ENCODE measurements at places on chromosomes 2 and 18.

GRCh38 chr18:14970027-14970426 is 222.1 kb downstream of the ANKRD30B start:
- no peak for DNase-seq

DNA sequence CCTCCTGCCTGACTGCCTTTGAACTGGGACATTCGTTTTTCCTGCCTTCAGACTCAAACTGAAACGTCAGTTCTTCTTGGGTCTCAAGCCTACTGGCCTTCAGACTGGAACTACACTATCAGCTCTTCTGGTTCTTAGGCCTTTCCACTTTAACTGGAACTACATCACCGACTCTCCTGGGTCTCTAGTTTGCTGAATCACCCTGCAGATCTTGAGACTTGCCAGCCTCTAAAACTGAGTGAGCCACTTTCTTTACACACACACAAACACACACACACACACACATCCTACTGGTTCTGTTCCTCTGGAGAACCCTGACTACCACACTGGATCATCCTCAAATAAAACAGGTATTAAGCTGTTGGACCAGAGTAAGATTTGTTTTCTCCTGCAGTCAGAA is 46.7 kb upstream of the ATL2 start:
- no peak for DNase-seq

- DNase-seq = no peak
These were observed 8.8 kb downstream of the RPL37A start for GRCh38 chr2:216507220-216508160.

- no peak for DNase-seq
These were observed 66.4 kb downstream of the COA5 start for GRCh38 chr2:98541906-98542305.

DNA sequence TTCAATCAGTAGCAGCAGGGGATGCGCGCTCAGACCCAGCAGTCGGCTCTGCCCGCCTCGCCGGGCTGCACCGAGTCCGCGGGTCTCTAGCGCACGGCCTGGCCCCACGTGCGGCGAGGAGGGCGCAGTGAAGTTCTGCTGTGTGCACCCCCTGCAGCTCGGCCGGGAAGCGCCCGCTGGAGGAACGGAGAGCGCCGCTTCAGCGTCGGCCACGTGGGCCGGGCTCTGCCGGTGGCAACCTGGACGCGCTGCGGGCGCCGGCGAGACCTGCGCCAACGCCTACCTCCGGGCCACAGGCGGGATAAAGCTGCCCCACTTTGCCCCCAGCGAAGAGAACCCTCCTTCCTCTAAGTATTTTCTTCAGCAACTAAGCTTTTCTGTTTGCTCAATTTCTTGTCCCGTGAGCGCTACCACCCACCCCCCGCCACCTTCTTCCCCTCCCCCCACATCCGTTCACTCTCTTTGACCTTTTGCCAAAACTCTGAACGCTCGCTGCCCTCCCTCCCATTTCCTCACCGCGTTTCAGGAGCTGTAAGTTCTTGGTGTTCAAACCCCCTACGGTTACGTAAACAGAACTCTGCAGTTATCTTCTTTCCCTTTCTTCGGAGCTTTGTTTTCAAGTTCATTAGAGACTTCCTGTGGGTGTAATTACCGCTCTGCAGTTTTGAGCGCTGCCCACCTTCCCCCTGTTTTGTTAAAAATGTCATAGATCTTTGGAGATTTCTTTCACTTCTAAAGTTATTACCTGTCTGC is 42.6 kb upstream of the EDAR start:
- peak; percentile 57 for DNase-seq

GRCh38 chr18:76445275-76445674 is 49.8 kb downstream of the ZNF516 start:
- DNase-seq = no peak

GRCh38 chr2:99181624-99182000 is 628 bp downstream of the MRPL30 start:
- DNase-seq = no peak

- DNase-seq = no peak
These were observed 503.0 kb upstream of the MYT1L start for GRCh38 chr2:2834105-2834504.

GRCh38 chr2:38668092-38668491 is 2.2 kb downstream of the GALM start:
- no peak for DNase-seq

DNA sequence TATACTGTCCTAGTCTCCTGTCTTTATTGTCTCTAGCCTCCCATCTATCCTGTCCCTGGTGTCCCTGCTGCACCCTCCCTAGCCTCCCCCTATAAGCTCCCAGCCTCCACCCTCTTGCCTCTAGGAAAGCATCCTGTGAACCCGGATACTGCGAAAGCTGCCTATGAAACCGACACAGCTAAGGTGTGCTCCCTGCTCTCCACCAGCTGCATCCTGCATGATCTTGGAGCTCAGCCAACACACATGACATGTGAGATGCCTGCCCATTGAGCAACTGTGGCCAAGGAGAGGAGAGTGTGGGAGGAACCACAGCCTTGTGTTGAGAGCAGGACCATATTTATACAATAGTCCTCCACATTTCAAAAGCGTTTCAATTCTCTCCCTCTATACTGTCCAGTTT is 187.1 kb downstream of the ZBTB7C start:
- no peak for DNase-seq

GRCh38 chr18:54790109-54790508 is 38.2 kb upstream of the RAB27B start:
- DNase-seq = no peak

GRCh38 chr2:113720167-113720566 is 36.3 kb downstream of the SLC35F5 start:
- DNase-seq = no peak

GRCh38 chr2:28638102-28638501 is 113.5 kb upstream of the PPP1CB start:
- no peak for DNase-seq

DNA sequence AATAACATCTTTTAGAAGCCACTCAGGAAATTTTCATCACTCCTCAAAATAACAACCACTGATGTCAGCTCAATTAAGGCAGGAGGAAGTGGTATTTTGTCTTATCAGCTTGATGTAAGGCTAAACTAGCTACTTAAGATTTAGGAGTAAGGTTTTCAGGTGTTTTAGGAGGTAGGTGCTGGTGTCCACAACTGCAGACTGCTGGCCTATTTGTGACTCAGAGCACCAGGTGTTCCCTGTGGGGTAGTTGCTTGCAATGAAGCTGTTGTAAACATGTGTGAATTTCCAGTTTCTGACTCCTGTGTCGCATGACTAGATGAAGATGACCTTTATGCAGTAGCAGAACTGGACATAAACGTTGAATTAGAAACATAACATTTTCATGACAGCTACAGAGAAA is 164.2 kb downstream of the THSD7B start:
- no peak for DNase-seq

DNA sequence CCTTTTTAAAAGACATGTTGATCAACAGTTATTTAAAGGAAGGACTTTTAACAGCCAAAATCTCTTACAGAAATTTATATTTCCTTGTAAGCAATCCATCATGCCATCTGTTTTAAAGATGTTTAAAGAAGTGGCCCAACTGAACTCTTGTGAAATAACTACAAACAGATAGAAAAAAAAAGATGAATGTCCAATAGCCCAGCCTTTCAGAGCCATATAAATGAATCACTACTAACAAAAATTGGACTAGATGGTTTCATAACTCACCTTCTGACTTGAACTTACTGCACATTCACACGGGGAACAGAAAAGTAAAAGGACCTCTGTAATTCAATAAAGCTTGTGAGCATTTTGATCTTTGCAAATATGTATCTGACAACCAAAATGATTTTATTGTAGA is 319.0 kb upstream of the CHAC2 start:
- no peak for DNase-seq

GRCh38 chr2:69020496-69021426 is 7.8 kb downstream of the ANTXR1 start:
- DNase-seq = no peak

DNA sequence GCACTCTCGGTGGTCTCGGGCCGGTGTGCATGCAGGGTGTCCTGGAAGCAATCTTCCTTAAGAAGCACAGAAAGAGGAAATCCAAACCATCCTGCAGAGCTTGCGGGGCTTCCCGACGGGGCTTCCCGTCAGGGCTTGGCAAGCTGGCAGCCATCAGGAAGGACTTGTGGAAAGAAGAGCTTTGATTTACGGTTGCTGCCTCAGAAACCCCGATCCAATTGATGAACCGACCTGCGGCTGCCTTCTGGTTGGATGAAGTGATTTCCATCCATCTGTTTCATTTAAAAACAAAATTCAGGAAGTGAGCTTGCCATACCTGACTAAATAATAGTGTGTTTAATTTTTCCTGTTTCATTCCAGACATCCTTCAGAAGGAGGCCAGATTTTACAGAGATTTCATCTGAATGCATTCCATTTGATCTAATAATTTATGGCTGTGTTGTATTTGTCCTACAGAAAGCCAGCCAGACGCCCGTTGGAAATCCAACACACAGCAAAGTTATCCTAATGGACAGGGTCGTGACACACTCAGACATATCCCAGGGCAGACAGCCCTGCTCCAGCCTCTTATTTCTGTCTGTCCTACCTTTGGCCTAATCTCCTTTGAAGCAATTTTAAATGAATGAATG is 141.3 kb downstream of the SEPTIN10 start:
- no peak for DNase-seq

DNA sequence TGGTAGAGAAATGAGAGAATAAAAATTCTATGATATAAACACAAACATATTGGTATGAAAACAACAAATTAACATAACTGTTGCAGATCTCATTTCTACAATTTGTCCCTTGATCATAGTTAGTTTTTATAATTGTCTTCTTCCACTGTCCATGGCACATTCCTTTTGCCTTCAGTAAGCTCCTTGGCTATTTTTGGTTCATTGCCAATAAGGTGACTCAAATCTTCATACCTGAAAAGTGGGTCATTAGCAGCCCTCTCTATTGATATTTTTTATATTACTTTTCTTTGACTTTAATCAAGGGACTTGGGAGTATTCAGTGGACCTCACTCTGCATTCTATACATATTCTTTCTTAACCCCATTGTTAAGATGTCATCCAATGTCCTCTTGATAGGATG is 552.9 kb downstream of the TDRD15 start:
- no peak for DNase-seq

- DNase-seq = no peak
These were observed 17.9 kb upstream of the SFXN5 start for GRCh38 chr2:73089270-73090030.

GRCh38 chr2:152379089-152379488 is 44.1 kb downstream of the FMNL2 start:
- no peak for DNase-seq

DNA sequence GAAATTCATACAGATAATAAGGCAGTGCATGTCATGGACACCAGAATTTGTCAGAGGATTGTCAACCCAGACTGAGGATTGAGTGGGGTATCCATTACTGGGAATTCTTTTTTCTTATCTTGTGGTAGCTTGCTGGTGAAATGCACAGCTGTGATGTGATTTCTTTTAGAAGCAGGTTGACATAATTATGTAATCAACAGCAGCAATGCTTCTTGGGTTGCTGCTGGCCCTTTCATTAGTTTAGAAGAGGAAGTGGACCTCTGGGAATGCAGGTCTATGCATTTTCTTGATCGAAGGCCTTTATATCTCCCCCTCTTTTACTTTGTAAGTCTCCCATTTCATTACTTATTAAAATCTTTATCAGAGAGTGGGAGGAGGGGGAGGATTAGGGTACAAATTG is 319.9 kb downstream of the AGPS start:
- no peak for DNase-seq

DNA sequence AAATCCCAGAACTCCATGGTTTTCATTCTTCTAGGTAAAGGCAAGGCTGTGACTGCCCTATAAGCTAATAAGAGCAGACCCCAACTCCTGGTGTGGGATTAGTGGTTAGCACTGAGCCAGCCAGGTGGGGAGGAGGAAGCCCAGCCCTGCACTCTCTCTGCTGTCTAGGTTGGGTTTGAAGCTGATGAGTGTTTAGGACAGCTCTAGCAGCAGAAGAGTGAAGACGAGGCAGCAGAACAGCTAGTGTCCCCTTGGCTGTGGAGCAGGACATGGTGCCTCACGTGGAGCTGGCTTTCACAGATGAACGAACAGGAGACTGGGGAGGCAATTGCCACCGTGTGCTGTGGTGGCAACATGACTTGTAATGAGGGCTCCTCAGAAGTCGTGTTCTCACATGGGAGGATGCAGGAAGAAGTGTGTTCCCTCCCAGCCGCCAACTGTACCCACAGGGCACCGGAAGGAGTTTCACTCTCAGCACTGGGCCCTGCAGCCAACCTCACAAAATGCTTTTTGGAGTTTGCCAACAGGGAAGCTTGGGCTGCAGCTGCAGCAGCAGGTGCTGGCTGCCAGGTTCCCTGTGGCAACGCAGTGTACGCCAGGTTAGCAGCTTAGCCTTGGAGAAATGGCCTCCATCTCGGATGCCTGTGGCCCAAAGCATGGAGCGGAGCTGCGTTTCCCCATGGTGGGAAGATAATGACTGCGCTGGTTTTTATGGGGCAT is 328.2 kb downstream of the SETBP1 start:
- no peak for DNase-seq
